ENCODE measurements at places on chromosomes 6 and 20.

GRCh38 chr6:501891-502601, 110.5 kb downstream of the IRF4 start:
- peak; percentile 42 for DNase-seq

DNA sequence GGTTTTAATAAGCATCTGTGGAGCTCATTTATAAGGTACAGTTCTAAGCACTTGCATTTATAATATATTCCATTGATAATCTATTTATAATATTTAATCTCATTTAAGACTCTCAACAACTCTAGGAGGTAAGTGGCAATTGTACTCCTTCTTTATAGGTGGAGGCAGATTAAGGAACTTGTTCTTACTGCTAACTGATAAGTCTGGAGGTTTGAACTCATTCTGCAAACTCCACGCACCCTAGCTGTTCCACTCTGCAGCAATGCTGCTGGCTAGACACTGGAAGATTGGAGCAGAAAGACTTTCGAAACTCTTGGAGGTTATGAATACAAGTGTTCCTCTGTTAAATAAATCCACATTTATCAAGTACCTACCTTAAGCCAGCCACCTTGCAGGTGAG, 793 bp upstream of the HDAC2 start:
- no peak for DNase-seq

GRCh38 chr6:168052291-168052891, 26.6 kb downstream of the FRMD1 start:
- no peak for DNase-seq

- no peak for DNase-seq
These were observed 23.8 kb upstream of the FAM50B start for GRCh38 chr6:3825331-3825831.

GRCh38 chr6:128519132-128519930, 1.1 kb downstream of the PTPRK start:
- DNase-seq: peak; percentile 4

DNA sequence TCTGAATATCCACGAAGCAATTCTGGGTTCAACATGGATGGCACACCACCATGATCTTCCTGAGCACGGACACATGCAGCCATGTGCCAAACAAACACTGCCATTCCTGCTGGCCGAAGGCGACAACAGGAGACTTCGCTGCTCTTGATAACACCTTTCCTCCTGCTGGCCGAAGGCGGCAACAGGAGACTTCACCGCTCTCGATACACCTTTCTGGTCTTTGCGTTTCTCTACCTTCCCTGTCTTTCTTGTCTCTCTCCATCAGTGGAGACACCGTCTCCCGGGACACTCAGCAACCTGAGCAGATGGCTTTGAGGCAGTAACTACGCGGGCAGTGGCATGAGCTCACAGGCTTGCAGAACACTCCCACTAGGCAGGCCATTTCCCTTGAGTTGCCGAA, 54.9 kb upstream of the MPC1 start:
- no peak for DNase-seq

- no peak for DNase-seq
These were observed 31.1 kb upstream of the MAFB start for GRCh38 chr20:40720099-40720498.

DNA sequence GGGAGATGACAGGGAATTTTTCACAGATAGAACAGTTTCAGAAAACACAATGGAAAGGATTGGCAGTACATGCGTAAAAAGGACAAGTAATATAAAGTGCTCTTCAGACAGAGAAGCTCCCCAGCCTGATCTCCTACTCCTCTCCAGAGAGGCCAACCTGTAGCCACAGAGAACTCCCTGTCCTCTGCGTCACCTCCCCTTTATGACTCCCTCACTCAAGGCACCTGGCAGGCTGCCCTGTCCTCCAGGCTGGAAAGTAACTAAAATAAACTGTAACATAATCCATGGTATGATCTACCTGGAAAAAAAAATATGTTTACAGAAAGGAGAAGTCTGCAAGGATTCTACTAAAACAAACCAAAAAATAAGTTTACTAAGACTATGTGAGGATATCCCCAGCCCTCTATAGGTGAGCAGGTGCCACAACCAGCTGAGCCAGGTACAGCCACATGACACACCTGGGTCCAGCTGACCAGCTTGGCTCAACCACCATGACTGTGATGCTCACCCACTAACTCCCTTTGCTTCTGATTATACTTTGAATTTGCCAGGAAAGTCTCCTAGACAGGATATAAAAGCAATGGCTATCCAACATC, 29.2 kb downstream of the MBOAT1 start:
- no peak for DNase-seq
